ENCODE measurements at places on chromosomes 6 and 20. TPM values are rescaled to one million over a fixed set of nuclear protein-coding genes. Genes with fewer than 3 reads are reported as not detected.

The CNR1 gene
- not detected for total RNA-seq

The TSHZ2 gene
- 1.1 TPM for total RNA-seq

The HSP90AB1 gene
- 574 TPM for total RNA-seq

The MYB gene
- total RNA-seq = 0.16 TPM

The ITPR3 gene
- total RNA-seq = 69.3 TPM

The MDFI gene
- 0.49 TPM for total RNA-seq

The GJA10 gene
- total RNA-seq = not detected

The CHRNA4 gene
- total RNA-seq = not detected
